ENCODE measurements at places on chromosomes 16 and 17. TPM values are rescaled to one million over a fixed set of nuclear protein-coding genes. Genes with fewer than 3 reads are reported as not detected.

DNA sequence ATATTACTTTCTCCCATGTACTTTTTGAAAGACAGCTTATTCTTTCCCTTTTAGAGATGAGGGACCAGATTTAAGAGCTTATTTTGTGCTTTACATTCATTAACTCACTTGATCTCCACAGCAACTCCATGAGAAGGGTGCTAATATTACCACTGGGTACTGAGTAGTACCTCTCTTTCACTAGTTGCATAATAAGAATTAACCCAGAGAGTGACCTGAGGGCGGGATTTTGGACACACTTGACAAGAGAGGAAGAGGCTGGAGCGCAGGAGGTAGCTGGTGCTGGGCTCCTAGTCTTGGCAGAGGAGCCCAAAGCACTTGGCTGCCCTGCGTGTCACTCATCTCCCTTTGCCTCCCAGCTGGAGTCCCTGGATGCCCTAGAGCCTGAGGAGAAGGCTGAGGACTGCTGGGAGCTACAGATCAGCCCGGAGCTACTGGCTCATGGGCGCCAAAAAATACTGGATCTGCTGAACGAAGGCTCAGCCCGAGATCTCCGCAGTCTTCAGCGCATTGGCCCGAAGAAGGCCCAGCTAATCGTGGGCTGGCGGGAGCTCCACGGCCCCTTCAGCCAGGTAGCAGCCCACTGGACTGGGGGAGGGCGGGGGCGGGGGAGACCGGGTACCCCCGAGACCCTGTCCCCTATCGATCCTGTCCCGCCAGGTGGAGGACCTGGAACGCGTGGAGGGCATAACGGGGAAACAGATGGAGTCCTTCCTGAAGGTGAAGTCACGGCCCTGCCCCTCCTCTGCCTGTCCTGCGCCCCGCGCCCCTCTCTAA lies 1.7 kb upstream of the MAZ start:
- peak; percentile 86 for DNase-seq

The KRTAP4-4 gene
- polyA plus RNA-seq: not detected

The CRYM gene
- not detected for polyA plus RNA-seq

The ZG16 gene
- polyA plus RNA-seq: not detected

The SHISA9 gene
- 0.27 TPM for polyA plus RNA-seq

The TEX19 gene
- polyA plus RNA-seq: not detected

DNA sequence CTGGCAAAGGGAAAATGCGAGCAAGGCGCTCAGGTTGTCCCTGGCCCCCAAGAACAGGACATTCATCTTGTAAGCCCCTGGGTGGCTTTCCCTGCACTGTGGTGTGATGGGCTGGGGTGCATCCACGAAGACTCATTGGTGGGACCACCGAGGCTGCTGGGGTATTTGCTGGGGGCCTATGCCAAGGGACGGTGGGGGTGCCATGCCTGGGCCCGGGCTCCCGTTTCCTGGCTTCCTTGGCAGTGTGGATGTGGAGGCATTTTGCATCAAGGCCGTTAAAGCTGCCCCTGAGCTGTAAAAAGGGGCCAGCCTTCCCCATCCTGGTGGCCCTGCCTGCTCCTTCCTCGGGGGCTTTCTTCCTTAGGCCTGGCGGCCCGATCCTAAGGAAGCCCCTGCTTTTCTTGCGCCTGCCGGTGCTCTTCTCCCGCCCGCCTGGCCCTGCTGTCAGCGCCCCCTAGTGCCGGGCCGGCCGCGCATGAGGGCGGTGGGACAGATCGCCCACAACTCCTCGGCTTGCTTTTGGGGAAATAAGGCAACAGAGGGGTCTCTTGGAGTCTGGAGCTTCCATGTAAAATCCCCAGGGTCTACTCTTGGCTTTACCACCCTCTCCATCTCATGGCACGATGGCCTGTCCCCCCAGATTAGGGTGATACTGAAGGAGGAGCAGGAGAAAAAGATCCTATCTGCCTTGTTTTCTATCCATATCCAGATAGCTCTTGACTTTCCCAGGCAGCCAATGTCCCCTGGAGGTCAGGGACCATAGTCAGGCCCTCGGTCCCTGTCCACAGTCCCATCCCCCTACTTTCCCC lies 9.8 kb upstream of the TBX2 start:
- no peak for DNase-seq

DNA sequence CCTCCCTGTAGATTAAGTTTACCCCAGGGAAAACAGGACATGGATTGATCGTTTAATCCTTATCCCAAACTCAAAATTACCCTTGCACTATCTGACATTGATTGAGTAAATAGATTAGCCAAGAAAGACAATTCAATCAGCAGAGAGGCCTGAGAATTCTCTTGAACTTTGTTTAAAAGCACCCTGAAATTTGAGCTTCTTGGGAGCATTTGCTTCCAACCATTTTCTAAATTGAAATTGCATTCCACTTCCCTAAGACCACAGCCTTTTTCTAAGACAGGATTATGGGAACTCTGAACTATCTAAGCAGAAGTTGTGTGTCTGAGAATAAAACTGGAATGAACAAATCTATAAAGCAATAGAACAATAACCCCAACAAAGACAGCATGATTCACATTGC lies 76.6 kb upstream of the TNRC6A start:
- no peak for DNase-seq

- DNase-seq: no peak
Measured at GRCh38 chr16:6309271-6309670, 1023.4 kb upstream of the RBFOX1 start.

The LITAFD gene
- polyA plus RNA-seq: not detected

GRCh38 chr16:8720080-8720966 lies 45.9 kb downstream of the ABAT start:
- peak; percentile 70 for DNase-seq

The TGFB1I1 gene
- 32.7 TPM for polyA plus RNA-seq

The TEX14 gene
- polyA plus RNA-seq: 0.24 TPM

GRCh38 chr17:65324611-65325342 lies 187.6 kb downstream of the RGS9 start:
- peak; percentile 22 for DNase-seq

The RHBDL3 gene
- polyA plus RNA-seq: 9.3 TPM

DNA sequence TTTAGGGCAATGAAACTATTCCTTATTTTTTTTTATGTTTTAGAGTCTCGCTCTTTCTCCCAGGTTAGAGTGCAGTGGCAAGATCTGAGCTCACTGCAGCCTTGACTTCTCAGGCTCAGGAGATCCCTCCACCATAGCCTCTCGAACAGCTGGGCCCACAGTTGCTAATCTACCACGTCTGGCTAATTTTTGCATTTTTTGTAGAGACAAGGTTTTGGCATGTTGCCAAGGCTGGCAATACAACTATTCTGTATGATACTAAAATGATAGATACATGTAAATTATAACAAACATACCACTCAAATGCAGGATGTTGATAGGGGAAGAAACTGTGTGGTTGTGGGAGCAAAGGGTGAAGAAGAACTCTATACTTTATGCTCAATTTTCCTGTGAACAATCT lies 401.3 kb downstream of the ZFHX3 start:
- no peak for DNase-seq

DNA sequence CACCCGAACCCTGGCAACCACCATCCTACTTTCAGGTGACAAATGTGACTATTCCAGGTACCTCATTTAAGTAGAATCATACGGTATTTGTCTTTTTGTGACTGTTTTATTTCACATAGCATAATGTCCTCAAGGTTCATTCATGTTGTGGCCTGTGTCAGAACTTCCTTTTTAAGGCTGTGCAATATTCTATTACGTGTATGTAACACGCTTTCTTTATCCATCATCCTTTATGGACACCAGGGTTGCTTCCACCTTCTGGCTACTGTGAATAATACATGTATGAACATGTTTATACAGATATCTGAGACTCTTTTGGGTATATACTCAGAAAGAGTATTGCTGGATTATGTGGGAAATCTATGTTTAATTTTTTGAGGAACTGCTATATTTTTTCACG lies 28.7 kb upstream of the RSL1D1 start:
- no peak for DNase-seq

GRCh38 chr17:82349287-82349701 lies 9.8 kb upstream of the TEX19 start:
- DNase-seq: no peak

DNA sequence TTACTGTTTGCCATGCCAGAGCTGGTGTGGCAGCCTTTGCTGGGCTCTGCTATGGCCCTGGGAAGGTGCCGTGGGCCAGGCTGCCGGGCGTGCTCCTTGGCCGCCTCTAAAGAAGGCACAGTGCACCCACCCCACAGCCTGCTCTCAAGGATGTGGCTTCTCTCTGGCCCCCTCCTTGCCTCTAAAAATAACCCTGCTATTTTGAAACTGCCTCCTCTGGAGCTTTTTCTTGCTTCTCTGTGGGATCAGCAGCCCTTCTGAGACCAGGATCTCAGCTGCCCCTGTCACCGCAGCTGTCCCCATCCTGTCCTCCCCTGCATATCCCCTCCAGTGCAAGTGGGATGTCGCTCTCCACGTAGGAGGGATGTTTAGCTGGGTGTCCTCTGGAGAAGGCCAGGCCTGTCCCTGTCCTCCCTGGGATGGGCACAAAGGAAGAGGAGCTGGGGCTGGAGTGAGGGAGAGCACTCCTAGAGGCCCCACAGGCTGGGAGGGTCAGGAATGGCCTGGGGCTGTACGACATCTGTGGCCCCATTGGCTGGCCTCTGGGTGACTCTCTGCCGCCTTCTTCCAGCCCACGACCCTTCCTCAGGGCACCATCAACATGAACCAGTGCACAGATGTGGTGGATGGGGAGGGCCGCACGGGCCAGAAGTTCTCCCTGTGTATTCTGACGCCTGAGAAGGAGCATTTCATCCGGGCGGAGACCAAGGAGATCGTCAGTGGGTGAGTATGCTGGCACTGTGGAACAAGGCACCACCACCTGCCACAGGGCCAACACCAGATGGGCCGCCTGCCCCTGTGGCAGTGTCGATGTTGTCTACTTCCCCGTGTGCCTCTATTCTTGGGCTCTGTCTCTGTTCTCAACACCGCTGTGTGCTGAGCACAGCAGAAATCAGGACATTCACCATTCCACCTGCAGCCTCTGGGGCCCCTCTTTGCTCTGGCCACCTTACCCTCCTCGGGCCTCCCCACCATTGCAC lies 79.7 kb downstream of the PLD6 start:
- no peak for DNase-seq

The TNRC6C gene
- polyA plus RNA-seq: 3.8 TPM

DNA sequence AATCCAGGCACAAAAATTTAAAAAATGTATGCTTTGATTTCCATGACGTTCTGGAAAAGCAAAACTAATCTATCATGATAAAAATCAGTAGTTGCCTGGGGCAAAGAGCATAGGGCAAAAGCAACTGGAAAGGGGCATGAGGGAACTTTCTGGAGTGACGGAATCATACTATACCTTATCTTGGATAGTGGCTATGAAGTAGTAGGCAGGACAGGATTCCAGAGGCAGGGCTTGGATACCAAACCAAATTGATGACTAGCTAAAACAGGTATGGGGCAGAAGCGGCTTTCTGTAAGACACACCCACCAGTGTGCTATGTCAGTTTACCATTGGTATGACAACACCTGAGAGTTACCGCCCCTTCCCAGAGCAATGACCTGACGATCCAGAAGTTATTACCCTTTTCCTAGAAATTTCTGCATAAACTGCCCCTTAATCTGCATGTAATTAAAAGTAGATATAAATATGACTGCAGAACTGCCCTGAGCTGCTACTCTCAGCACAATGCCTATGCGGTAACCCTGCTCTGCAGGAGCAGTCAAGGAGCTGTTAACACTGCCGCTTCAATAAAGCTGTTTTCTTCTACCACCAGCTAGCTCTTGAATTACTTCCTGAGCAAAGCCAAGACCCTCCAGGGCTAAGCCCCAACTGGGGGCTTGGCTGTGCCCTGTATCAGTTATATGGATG lies 56.7 kb downstream of the CFDP1 start:
- DNase-seq: no peak

The GAS7 gene
- 3.6 TPM for polyA plus RNA-seq

Measured in adrenal gland (tissue), 19 donors.